ENCODE measurements at places on chromosomes 1 and 21.

DNA sequence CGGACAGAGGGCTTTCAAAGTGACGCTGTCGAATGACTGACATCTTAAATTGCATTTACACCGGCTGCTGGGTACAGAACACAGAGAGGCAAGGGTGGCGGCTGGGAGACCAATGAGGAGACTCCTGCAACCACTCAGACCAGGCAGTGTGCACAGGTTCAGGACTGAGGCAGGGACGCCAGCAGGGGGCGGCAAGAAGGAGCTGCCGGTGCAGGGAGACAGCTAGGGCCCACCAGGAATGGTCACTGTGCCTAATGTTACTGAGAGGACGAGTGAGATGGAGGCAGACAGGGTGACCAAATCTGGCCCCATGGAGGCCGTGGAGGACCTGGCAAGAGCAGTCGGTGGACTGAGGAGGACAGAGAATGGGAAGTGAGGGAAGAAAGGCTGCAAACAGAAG, 23.5 kb downstream of the GLIS1 start:
- no peak for DNase-seq

GRCh38 chr1:100736746-100737145, 17.2 kb downstream of the VCAM1 start:
- DNase-seq = peak; percentile 57

GRCh38 chr1:212323066-212323465, 37.9 kb downstream of the PPP2R5A start:
- DNase-seq = no peak

GRCh38 chr1:29112705-29113412, 10.8 kb downstream of the TMEM200B start:
- no peak for DNase-seq

- DNase-seq = peak; percentile 54
Measured at GRCh38 chr1:9371391-9371935, 78.8 kb downstream of the SPSB1 start.

GRCh38 chr1:72623299-72623708, 341.0 kb upstream of the NEGR1 start:
- DNase-seq = peak; percentile 60

DNA sequence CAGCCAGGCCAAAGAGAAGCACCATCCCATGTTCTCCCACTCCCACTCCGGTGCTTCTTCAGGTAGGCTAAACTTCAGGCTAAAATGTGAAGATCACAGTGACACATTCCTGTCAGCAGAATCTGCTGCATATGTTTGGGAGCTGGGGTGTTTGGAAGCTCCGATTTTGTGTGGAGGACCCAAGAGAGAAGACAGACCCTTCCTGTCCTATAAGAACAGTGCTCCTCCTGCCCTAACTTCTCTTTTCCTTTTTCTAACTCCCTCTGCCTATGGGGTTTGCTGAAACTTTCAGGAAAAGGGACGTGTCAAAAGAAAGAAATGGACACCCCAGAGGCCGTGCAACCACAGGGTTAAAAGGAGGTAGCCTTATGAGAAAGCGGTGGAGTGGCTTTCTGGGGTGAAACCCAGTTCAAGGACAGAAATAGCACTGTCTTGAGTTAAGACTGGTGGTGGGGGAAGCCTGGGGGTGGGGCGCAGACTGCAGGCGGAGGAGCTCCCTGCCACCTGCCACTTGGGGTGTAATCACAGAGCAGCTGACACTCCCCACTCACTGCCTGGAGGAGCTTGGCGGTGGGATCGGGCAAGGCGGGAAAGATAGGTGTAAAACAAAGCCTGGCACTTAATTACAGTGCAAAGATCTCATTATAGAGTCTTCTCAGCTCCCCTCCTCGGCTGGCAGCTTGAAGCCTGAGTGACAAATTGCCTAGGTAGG, 645 bp upstream of the TLR5 start:
- DNase-seq = no peak

GRCh38 chr1:67787746-67788145, 45.5 kb downstream of the GNG12 start:
- DNase-seq = peak; percentile 21

DNA sequence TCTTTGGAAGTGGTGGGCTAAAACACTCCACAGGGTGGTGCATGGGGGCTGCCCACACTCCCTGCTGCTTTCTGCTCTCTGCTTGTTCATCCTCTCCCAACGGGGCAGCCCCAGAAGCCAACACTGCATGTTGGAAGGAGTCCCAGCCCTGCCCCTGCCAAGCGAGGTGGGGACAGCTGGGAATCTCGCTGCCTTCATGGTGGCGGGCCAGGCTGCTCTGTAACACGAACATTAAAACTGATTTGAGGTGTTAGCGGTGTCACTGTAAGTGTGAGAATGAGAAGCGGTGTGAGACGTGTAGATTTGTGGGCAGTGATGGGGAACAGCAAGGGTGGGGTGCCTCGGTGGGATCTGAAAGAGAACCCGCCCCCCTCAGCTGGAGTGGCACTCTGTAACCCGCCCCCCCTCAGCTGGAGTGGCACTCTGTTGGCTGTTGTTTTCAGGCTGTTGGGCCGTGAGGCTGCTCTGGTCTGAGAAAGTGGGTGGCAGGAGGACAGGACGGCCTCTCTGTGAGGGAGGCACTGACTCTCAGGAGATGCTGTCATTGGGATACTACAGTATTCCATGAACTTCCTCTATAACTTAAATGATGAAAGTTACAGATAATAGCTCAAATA, 80.9 kb downstream of the PCBP3 start:
- DNase-seq = no peak

DNA sequence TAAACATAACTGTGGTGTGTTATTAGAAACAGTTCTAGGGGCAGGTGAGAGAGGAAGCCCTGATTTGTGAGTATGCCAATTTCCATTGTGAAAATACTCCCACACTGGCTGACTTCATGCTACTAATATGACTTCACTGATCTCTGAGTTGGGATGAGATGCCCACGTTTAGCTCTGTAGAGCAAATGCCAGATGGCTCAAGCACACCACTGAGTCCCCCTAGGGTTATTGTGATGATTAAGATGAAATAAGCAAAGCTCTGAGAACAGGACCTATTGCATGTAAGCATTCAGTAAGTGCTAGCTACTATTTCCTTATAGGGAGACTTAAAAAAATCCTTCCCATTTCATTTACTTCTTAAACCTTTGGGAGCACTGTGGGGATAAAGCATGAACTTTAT, 117.6 kb downstream of the CENPF start:
- DNase-seq = peak; percentile 42

All from fibroblast of the aortic adventitia (primary cell).